Gastrocnemius medialis (tissue), 4 donors: ENCODE measurements at places on chromosomes 1 and 21.
A peak's percentile ranks its signal among the peaks of the same experiment; 100 is the strongest.

GRCh38 chr1:174874331-174875053 is 125.3 kb upstream of the CACYBP start:
- DNase-seq = no peak

GRCh38 chr1:60969971-60970509 is 112.3 kb upstream of the NFIA start:
- no peak for DNase-seq

- no peak for DNase-seq
Measured at GRCh38 chr1:110638058-110638457, 31.9 kb upstream of the KCNA2 start.

DNA sequence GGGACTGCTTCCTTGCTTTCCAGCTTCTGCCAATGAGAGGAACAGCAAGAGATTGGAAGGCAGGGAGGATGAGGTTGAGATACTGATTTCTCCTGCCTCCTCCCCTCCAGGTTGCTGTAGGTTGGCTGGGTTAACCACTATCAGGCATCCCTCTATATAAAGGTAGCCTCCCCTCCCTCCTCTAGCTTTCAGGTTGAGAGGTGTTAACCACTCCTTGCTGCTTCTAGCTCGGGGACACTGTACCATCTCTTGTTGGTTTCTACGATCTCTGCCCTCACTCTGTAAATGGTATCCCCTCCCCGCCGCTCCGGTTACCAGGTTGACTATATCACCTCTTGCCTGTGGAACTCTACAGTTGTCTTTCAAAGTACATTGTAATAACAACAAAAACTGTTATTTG is 16.7 kb downstream of the LPAR3 start:
- no peak for DNase-seq

DNA sequence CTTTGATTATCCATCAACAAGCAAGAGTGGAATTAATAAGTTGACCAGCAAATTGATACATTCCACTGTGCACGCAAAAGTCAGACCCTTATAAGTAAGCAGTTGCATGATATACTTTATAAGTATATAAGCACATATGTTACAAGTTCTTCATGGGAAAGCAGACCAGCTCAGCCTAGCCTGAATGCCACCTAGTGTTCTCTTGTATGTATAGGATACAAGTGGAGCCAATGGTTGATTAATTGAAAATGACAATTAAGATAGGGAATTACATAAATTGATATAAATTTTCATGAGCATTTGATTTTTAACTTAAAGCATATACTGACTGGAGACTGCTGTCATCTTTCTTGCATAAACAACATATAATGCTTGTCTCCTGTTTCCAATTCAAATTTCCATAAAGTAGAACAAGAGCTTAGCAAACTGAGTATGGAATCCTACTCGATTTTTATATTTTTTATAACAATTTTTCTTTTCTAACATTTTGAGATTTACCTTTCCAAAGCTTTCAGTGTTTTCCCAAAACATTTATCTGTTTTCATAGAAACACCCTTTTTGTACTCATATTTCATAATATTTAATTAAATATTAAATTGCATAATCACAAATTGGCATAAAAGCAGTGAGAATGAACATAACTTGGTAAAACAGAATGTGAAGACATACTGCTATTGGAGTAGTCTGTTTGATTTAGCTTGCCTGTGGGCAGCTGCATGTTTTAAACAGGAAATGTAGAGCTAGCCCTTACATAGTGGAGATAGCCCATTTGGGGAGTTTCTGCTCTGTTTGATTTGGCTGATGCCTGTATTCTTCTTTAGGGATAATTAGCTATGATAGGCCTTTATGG is 62.8 kb downstream of the MAGI3 start:
- DNase-seq = no peak

DNA sequence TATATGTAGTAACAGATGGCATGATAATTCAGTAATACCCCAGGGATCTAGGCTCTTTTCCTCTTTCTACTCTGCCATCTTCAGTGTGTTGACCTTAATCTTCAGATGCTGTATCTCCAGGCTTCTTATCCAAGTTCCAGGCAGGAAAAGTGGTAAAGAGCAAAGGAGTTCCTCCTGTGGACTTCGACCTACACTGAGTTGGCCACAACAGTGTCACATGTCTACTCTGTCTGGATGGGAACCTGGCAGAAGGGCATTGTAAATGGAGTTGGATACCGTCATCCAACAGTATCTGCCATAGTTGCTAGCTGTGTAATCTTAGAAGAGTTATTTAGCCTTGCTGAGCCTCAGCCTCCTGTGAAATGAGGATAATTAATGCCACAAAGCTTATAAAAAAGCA is 21.9 kb downstream of the IL23R start:
- DNase-seq = no peak

DNA sequence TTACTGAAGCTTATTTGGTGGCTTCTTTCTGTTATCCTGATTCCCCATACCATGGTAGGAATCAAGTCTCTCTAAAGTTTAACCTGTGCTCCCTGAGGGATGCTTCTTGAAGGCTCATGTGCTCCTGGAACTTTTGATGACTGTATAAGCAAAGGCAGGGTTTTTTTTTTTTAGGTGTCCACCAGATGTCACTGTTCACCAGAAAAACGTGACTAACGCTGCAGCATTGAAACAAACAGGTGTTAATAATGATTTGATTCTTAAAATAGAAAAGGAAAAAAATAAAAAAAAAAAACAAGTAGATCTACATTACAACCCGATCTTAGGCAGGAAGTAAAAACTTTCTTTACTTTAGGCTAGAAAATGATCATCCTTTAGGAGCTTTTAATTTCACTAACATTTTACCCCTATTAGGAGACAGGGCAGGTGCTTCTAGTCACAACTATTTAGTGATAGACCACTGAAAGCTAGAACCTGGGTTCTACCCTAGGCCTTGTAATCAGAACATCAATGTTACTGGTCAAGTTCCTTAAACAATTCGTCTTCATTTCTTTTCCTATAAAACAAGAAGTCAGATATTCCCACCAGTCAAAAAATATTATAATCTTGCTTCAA is 223.0 kb downstream of the PLA2G4A start:
- DNase-seq = no peak

DNA sequence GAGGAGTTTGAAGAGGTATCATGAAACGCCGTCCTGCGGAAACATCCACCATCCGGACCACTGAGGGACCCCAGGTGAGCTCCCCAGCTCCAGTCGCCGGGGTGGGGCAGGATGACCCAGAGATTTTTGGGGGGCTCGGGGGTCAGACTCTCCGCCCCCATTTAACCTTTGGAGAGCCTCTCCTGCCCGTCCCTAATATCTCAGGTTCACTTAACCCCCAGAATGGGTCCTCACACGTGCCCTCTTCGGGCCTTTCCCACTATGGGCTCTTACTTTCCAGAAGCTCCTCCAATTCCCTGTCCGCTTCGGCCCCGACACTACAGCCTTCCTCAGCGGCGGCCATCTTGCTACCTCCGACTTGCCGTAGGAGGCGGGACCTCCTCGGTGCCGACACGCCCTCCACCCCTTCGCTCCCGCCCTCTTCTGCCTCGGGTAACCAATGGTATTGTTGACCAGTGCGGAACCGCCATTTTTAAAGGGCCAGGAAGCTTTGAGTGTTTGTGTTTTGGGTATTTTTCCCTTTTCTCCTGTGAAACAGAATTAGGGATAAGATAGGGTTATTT is at the start of gene PEX19:
Gene PEX19 (minus strand): TSS at position 352 of the 563 bp plus-strand sequence. CDS start 9 bp downstream, at position 343.
- DNase-seq = peak; percentile 90

DNA sequence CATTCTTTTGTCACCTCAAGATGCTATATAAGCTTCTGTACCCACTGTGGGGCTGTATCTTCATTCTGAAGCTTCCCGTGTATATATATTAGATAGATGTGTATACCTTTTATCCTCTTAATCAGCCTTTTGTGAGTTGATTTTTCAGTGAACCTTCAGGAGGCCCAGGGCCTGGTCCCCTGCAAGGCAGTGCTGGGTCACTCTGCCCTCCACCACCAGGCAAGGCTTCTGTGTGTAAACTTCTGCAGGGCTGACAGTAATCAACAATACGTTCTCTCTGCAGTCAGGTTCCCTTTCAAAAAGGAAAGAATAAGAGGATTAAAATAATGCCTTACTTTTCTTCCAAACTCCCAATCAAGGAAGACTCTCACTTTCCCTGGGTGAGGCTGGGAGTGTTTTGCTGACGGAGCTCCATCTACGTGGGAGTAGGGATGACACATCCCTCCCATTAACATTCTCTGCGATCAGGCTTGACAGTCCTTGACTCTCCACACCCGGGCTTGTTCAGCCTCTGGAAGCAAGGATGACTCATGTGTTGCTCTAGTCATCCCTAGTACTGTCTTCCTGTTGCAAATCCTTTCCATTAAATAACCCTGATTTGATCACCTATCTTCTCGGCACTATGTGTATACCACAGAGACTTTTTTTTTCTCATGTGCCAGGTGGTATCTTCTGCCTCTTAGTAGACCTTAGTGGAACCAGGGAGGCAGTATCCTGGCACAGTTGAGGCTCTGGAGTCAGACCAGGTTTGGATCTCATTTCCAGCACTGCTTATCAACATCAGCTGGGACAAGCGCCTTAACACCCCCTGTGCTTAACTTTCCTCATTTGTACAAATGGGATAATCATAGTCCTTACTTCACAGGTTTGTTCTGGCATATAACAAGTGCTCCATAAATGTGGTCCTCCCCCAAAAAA is 70.3 kb upstream of the KCNK1 start:
- DNase-seq = no peak
